ENCODE measurements at places on chromosomes 7 and 10.
A peak's percentile ranks its signal among the peaks of the same experiment; 100 is the strongest.

DNA sequence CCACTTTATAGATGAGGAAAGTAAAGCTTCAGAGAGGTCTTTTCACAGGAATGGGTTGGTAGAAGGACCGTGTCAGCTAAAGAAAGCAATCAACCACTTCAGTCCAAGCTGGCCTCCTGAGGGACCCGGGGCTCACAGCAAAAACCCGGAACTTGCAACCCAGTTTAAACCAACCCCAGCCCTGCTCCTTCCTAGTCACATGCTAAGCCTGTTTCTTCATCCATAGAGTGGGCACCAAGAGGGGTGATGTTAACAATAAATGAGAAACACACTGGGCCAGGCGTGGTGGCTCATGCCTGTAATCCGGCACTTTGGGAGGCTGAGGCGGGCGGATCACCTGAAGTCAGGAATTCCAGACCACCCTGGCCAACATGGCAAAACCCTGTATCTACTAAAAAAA is 12.1 kb upstream of the NPFFR1 start:
- no peak for DNase-seq

DNA sequence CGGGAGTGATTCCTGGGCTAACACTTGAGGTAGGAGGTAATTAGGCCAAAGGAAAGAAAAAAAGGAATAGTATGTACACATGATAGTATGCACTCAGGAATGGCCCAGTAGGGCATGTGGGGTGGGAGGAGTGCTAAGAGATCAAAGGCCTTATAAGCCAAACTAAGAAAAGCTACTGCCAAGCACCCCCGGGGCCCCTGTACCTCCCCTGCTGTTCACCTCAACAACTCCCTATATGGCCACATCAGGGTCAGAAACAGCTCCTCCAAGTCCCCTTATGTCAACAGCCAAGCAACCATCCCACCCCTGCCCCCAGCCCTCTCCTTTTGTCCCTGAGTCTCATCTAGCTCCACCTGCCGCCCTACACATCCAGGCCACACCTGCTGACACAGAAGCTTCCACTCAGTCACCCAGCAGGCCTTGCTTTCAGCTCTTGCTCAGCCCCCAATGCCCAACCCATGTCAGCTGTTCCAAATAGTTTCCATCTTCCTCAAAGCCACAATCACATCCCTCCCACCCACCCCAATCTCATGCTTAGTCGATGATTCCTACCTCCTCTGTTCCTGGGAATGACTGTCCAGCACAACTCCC is 80.2 kb downstream of the SORBS1 start:
- DNase-seq: no peak

- no peak for DNase-seq
Observed at GRCh38 chr10:4771554-4772201, 54.3 kb upstream of the AKR1E2 start.

DNA sequence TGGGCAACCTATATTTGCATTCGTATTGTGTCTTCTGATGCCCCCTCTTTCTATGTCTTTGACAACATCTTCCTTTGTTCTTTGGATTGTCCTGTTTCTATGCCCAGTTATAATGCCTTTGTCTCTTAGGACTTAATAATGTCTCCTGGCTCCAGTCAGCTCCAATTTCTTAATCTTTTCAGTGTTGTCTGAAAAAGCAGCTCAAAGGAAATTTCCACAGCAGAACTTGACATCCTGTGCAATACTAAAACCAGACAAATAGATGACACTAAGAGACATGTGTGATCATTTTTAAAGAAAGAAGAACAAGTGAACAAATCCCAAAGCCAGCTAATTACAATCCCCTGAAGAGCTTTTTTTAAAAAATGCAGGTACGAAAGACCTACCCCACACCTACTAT is 47.7 kb upstream of the RNF148 start:
- DNase-seq: no peak

- no peak for DNase-seq
Observed at GRCh38 chr7:132500727-132501440, 75.4 kb downstream of the PLXNA4 start.

- DNase-seq: no peak
Observed at GRCh38 chr10:78769526-78769925, 299.2 kb upstream of the ZMIZ1 start.

- no peak for DNase-seq
Observed at GRCh38 chr7:109868215-109868860, 1222.6 kb upstream of the LRRN3 start.

DNA sequence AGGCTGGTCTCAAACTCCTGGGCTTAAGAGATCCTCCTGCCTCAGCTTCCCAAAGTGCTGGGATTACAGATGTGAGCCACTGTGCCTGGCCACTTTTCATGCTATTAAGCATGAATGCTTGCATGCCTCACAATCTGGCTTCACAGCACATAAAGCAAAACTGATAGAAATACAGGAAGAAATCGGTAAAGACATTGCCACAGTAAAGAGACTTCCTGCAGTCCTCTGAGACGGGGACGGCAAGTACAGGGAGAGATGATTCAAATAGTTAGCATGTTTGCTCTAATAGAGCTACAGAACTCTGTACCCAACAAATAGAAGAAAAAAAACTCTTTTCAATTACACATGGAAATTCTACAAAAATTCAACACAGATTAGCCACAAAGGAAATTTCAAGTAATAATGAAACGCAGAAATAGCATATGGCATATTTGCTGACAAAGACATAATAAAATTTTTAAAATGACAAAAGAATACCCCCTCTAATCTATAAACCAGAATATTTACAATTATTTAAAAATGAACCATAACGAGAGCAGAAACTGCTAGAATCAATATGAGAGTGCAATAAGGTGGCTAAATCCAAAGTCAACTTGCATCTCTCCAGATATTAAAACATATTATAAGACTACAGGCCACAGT is 32.3 kb downstream of the CARD11 start:
- DNase-seq: no peak

DNA sequence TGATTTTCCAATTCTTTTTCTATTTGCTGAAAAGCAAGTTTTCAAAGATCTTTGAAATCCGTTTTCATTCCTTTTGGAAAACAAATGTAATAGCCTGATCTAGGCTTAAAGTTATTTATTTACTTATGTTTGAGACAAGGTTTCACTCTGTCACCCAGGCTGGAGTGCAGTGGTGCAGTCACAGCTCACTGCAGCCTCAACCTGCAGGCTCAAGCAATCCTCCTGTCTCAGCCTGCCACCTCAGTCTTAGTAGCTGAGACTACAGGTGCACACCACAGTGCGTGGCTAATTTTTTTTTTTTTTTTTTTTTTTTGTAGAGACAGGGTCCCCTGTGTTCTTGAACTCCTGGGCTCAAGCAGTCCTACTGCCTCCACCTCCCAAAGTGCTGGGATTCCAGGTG is 4.6 kb downstream of the ST7 start:
- no peak for DNase-seq

- no peak for DNase-seq
Observed at GRCh38 chr10:32489901-32490300, 44.0 kb downstream of the CCDC7 start.

DNA sequence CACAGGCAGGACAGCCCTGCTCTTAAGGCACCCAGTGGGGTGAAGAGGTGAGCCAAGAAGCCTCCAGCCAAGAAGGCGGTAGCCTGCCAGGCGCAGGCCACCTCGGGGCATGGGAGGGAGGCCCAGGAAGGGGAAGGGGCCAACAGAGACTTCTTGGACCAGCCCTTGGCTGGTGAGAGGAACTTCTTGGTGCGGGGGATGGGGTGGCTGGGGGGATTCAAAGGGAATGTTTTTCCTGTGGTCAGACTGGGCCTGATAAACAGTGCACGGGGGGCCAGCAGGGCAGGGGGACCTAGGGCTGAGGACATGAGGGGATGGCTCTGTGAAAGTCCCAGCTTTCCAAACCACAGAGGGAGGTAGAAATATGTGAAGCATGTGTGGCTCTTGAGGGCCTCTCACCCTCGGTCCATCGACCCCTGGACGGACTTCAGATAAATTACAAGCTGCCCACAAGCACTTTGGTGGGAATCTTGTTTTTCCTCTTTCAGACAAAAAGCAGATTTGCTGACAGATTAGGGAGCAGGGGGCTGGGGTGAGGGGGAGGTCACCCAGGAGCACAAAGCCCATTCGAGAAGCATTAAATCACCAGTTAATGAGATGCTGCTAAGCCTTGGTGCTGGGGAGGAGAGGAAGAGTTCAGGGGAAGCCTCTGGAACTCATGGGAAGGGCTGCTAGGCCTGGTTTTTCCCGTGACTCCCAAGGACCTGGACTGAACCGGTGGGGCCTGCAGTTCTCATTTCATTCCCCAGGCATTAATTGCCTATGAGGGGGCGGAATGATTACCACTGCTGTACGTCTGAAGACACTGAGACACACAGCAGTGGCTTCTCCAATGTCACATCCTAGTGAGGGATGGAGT is 11.3 kb downstream of the CRYGN start:
- no peak for DNase-seq

DNA sequence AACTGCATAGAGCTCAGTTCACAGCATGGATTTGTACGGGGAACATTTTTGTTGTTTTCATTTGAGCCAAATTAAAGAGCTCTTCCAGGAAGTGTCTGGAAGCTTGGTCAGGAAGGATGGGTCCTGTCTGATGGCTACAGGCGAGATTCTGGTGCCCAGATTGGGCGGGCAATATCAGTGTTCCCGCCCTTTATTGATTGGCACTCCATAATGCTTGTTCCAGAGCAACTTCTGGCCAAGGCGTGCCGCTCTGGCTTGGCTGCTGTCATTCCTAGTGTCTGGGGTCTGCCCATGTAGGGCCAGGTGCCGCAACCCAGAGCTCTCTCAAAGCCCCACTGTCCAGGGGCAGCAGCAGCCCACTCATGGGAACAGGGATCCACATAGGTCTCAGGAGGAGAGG is 45.9 kb downstream of the RAMP3 start:
- no peak for DNase-seq

DNA sequence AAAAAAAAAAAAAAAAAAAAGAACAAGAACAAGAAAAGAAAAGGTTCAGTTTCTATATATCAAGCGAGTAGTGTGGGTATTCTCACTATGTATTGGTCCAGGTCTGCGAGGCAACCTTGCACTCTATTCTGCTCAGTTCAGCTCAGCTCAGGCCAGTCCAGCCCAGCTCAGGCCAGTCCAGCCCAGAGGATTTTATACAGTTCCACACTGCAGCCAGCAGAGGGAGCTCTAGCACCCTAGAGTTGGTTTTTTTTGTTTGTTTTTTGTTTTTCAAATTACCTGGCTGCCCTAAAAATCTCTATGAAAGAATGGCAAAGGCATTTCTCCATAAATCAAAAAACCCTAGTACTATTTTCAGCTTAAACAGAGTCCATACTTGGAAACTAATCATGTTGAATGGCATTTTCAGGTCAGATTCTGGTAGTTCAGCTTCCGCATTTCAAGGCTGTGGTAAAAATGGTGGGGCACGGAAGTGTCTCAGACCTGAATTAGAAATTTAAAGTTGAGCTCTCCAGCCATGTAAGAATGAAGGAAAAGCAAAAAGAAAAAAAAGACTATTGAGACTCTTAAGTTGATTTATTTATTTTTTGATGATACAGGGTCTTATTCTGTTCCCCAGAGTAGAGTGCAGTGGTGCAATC is 55.2 kb upstream of the GSDME start:
- no peak for DNase-seq

DNA sequence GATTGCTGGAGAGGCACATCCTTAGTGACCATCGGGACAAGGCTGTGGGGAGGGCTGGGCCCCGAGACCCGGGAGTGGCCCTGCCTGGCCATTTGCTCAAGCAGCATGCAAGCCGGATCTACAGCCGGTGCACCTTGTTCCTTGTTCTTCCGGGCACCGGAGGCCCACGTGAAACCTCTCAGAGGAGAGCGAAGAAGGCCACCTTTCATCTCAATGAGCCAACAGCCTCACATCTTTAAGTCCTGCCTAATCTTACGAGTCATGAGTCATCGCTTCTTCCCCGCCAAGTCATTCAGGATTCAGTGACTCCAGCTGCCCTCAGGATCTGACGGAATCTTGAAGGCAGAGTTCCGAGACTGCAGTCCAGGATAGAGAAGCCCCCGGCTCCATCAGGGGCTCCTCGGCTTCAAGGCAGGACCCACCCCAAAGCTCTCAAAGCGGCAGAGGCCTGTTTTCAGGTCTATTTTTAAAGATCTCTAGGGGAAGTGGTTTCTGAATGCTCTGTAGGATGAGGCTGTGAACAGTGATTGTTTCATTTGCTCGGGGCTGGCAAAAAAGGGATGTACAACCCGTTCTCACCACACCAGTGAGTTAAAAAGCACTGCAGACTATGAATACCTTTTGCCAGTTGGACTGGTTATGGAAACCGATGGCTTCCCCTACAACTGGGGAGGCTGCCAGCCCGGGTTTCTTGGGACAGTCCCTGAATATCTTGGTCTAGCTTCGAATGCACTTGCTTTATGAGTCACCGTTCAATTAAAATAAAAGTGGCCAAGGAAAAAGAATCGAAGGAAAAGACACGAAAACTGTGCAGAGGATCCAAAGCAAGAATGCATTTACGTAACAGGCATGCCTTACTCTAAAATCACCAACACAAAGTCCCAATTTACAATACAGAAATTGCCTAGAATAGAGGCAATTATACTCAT is 57.2 kb upstream of the ECHDC3 start:
- DNase-seq: peak; percentile 24

DNA sequence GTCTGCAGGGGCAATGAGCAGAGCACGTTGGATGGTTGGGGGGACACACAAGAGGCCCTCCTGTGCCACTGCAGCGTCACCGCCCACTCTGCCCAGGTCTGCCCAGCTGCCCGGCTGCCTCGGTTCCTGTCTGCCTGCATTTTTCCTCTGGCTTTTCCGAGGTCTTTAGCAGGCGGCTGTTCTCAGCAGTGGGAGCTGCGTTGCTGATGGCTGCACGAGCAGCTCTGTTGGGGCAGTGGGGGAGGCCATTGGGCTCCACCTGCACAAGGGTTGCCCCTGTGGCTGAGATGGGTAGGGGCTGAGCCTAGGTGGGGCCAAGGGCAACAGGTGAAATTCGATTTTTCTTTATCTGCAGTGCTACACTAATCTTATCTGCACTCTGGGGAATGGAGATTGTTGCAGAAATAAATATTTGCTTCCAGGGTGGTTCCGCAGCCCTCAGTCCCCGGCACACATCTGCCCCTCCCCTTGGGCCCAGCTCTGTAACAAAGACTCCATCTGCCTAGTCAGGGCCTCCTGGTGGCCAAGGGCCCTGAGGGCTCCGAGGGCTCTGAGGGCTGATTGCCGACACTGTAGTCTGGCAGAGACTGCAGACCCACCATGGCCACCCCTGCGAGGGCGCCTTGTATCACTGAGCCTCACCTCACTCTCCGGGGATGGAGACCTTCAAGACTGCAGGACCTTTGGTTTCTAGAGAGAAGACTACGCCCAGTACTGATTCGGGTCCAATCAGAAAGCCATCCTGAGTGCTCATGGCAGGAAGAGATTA is 141.7 kb upstream of the SHH start:
- no peak for DNase-seq

- DNase-seq: peak; percentile 83
Observed at GRCh38 chr10:103618575-103619423, 125.3 kb downstream of the NEURL1 start.

- no peak for DNase-seq
Observed at GRCh38 chr7:66542528-66543269, 86.0 kb upstream of the KCTD7 start.
